Esophagus squamous epithelium (tissue), 5 donors: ENCODE measurements at places on chromosomes 6 and 20. TPM values are rescaled to one million over a fixed set of nuclear protein-coding genes. Genes with fewer than 3 reads are reported as not detected.

GPR6 gene
- total RNA-seq = not detected

HLA-DQA1 gene
- 9.0 TPM for total RNA-seq

DNA sequence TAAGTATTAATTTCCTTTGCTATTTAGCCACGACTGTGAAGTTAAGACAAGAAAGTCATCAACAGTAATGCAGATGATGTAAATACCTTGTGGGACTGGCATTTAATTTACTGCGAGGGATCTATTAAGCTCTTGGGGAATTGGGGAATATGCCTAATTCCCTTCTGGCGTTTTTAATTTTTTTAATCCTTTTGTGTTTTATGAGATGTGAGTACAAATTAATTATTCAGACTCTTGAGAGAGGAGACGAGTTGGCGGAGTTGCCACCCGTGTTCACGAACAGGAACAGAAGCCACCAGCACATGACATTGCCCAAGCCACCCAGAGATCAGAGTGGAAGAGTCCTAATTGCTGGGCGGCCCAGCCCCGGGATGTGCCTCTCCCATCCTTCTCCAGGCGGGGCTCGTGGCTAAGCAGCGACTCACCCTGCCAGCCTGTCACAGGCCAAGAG, 533 bp upstream of the CRYBG1 start:
- no peak for DNase-seq

DNA sequence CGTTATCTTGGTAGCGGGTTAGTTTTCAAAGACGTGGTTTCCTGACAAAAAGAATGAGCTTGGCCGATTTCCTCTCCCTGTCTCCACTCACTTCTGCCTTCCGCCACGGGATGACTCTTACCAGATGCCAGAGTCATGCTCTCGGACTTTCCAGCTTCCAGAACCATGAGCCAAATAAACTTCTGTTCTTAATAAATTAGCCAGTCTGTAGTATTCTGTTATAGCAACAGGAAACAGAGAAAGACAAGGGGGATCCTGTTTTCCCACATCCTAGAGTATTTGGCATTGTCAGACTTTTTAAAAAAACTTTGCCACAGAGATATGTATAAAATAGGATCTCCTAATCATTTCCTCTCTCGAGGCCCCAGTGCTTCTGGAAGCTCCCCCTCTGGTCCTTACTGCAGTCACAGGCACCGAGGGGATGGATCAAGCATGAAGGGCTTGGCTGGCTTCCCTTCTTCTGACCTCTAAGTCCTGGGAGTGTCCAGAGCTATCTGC, 84.9 kb upstream of the NAA20 start:
- DNase-seq = no peak

DNA sequence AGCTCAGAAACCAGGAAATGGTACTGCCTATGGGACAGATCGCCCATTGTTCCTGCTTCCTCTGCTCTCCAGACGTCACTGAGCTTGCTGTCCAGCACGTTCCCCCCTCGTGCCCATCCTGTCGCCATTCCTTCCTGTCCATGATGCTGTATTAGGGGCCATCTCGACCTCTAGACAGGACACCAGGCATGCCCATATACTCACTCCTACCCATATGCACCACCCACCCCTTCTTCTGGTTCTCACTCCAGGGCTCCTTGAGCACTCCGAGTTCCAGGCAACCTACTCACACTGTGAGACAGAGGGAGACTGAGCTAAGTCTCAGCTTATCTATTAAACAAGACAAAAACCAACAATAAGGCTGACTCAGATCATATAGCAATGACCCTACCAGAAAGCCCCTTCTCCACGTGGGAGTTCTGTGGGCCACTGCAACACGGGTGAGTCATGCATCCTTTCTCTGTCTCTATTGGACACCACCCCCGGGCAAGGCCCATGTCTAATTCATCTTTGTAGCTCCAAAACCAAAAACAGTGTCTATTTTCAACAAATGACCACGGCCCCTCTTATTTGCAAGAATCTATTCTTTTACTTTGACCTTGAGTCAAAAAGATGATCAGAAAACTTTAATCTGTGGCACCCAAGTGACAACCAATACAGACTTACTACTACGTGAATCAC, 65.7 kb downstream of the PSMG4 start:
- DNase-seq = no peak

GRCh38 chr20:37376324-37376723, 30.4 kb downstream of the SRC start:
- DNase-seq = no peak

DNA sequence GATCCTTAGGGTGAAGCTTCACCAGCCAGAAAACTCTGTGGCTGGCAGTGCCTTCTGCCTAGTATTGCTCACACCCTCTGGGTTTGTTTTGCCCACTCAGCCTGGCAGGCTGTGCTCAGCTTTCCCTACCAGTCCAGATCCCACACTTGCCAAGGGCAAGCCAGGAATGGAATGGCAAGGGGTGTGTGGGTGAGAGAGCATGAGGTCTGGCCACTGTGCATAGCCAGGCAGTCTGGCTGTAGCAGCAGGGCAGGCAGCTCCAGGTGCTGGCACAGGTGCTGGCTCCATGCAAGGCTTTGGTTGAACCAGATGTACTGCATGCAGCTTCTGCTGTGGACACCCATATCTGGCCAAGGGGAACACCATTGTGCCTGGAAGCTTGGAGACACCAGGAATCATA, 1720.3 kb downstream of the HACE1 start:
- DNase-seq = no peak

DNA sequence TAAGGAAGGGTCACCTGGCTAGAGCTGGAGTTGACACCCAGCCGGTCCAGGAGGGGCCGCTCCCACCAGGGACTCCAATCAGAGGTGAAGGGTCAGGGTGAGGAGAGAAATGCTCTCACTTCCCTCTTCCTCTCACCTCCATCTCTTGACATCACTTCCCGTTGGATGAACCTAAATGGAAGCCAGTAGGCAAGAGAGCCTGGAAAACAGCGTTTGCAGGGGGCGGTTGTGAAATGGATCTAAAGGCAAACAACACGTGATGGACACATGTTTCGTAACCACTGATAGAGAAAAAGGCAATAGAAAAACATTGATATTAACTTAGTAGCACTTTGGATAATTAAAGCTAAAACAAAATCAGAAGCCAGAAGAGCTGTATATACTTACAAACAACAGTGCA, 105.6 kb upstream of the FOXA2 start:
- no peak for DNase-seq
